ENCODE measurements at places on chromosomes 5 and 9.

DNA sequence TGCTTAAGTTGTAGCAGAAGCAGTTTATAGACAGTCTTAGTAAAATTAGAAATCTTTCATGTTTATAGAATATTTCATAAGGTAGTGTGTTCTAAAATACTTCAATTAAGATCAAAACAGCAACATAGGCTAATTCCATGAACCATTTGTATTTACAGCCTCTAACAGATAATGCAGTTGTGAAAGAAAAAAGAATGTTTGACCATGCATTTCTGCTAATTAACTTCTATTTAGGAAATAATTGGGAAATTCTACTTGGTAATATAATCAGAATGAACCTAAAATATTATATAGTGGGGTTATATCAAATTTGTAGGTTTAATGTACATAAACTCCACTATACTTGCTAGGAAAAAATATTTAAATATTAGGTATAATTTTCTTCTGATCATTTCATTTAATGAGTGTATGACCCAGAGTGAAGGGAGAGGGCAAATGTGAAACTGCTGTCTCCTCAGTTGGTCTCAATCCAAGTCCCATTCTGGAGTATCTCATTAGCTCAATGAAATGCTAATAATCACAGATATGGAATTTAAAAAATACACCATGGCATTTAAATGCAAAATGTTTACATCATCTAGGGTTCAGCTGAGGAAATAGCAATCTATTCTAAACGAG is 34.9 kb downstream of the ALDH1A1 start:
- no peak for DNase-seq

- no peak for DNase-seq
Measured at GRCh38 chr5:143592648-143593047, 189.2 kb upstream of the NR3C1 start.

DNA sequence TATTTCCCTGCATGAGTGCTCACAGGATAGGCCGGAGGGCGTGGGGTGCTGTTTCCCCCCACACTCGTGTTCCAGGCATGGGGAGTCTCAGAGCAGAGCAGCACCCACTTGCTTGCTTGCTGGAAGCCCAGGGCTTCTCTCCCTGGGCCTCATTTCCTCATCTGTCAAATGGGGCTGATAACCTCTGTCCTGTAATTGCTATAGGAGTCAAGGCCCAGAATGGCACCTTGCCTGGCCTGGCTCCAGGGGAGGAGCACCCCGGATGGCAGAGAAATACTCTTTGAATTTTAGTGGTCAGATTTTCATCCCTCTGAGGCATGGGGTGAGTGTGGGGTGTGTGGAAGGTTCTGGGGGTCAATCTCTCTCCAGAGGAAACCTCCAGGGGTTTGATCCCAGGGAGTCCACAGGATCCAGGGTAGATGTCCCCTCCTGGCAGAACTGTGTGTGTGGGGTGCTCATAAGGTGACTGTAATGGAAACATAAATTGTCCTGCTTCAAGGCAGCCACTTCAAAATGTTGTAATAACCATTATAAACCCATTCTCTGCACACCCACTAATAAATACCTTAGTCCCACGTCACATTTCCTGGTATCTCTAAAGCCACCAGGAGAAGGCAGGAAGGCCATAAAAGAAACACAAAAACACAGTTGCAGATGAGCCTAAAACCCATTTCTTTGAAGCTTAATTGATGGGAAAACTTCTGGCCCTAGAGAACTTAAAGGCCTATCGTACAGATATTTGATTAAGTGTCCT is 272.2 kb downstream of the FSTL4 start:
- DNase-seq: no peak

- DNase-seq: no peak
Measured at GRCh38 chr5:501831-502184, 22.4 kb downstream of the SLC9A3 start.

- DNase-seq: peak; percentile 60
Measured at GRCh38 chr9:27535701-27536118, 6.1 kb upstream of the MOB3B start.

DNA sequence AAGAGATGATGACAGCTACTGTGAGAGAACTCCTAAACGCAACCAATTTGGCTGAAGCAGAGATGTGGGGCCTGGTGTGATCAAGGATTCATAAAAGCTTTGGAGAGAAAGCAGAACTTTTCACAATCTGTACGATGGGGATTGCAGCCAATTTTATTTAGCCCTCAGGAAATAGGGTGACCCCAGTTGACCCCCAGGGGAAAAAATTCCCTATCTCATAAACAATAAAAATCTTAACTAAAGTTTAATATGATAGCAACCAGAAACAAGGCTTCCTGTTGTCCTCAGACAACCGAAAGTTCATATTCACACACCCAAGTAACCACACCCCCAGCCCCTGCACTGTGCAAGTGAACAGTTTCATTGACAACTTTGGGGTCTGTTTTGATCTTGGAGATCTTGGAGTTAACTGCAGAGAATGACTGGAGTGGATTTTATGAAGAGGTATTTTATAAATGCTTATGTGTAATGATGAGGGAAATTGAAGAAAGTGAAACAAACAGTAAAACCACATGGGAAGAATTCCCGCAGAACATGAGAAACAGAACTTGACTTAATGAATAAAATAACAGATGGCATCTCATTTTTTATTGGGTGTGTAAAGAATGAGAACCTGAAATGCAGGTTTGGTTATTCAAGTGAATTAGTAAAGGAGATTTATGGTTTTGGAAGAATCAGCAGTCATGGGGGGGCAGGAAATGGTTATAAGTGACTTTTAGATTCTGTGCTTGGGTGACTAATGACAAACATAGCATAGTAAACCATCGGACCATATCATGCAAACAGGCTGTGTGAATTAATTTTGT is 94.5 kb downstream of the PDE4D start:
- no peak for DNase-seq

GRCh38 chr5:39340506-39340905 is 23.8 kb downstream of the C9 start:
- DNase-seq: no peak

DNA sequence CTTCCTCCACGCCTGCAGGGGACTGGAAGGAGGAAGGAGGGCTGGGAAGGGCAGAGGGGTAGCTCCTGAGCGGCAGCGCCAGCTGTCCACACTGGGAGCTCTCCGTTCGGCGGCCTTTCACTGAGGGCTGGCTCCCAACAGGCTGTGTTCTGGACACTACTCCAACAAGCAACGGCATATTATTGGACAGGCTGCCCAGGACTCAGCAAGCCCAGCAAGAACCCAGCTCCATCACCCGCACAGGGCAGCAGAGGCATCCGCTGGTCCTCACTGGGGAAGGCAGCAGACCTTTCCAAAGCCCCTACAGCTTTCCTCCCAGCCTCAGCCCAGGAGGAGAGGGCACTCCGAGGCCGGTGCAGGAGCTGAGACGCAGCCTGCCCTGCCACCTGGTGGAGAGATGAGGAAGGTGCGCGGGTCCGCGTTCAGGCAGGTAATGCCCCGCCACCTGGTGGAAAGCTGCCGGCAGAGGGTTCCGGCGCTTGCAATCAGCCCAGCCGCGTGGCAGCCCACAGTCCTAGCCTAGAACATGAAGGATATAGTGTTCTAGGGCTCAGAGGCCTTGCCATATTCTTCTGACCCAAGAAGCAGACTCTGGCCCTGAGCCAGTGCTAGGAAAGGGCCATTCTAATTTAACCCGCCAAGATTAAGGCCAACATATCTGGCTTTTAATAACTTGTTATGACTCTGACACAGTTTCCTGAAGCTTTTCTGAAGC is 74.4 kb downstream of the NRG2 start:
- DNase-seq: peak; percentile 69

DNA sequence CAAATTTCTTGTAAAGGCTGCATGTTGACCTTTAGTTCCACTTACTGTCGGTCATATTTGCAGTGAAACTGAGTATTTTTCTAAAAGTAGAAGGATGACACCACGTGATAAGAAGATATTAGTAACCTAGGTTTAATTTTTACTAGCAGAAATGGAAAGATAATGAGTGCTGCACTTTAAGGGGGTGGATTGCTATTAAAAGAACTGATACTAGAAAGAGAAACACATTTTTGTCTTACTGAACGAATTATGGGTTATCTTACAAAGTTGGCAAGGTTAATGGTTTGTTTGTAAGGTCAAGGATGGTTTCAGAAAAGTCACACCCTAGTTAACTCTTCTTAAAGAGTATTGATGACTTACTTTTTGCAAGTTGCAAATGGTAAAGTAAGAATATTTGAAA is 2.4 kb downstream of the MACIR start:
- no peak for DNase-seq

DNA sequence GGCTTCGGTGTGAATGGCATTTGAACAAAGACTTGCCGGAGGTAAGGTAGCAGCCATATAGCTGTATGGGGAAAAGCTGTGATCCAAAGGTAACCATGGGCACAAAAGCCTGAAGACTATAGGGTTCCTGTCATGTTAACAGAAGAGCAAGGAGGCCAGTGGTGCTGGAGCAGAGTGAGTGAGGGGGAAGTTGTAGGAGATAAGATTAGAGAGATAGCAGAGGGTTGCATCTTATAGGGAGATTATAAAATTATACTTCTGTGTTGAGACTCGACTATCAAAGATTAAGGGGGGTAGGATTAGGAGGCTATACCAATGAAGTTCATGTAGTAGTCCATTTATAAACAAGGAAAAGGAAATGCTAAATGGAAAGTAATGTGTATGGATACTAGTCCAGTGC is 3.3 kb downstream of the NCBP1 start:
- DNase-seq: no peak

DNA sequence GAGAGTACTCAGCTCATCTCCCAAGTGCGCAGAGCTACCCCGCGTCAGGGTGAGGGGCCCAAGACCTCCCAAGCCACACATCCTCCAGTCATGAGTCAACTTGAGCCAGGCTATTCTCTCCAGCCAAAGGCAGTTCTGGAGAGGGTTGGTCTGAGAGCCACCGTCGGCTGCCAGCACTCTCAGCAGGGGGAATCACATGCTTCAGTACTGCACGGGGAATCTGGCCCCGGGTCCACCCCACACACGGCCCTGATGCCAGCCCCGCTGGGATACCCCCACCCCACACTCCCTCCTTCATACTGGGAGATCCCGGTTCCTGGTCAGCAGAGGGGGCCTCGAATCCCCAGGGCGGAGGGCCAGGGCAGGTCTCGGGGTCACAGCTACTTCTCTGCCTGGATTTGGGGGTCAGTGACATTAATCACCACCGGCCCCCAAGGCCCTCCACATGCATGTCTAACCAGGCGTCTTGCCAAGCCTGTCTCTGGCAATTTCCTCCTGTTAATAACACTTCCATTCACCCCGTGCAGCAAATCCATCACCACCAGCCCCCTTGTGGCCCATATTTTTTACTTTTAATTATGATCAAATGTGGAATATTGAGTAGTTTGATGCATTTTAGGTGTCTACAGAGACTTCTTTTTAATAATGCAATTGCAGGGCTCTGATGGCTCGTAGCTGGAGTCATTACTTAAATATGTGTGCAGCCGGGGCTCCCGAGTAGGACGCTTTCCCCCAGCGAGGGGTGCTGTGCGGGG is 102.9 kb upstream of the PPP1R26 start:
- DNase-seq: no peak

Data from anterior cingulate cortex (tissue), 58 donors.